GM03348 (cell line): ENCODE measurements at places on chromosomes 16 and 17.

GRCh38 chr17:19759568-19760549, 11.8 kb upstream of the ALDH3A1 start:
- no peak for DNase-seq

GRCh38 chr17:80637048-80637781, 92.6 kb downstream of the RPTOR start:
- DNase-seq, result no peak

DNA sequence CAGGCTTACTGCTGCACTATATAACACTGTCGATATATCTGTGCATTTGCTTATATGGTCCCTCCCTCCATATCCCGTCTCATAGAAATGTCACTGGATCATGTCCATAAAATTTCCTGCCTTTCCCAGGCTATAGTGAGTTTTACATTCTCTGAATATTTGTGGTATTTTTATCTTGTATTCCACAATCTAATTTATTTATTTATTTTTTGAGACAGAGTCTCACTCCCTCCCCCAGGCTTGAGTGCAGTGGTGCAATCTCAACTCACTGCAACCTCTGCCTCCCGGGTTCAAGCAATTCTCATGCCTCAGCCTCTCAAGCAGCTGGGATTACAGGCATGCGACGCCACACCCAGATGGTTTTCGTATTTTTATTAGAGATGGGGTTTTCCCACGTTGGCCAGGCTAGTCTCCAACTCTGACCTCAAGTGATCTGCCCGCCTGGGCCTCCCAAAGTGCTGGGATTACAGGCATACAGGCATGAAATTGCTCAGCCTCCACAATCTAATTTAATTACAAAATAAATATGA, 12.9 kb downstream of the TRIM37 start:
- peak; percentile 55 for DNase-seq

DNA sequence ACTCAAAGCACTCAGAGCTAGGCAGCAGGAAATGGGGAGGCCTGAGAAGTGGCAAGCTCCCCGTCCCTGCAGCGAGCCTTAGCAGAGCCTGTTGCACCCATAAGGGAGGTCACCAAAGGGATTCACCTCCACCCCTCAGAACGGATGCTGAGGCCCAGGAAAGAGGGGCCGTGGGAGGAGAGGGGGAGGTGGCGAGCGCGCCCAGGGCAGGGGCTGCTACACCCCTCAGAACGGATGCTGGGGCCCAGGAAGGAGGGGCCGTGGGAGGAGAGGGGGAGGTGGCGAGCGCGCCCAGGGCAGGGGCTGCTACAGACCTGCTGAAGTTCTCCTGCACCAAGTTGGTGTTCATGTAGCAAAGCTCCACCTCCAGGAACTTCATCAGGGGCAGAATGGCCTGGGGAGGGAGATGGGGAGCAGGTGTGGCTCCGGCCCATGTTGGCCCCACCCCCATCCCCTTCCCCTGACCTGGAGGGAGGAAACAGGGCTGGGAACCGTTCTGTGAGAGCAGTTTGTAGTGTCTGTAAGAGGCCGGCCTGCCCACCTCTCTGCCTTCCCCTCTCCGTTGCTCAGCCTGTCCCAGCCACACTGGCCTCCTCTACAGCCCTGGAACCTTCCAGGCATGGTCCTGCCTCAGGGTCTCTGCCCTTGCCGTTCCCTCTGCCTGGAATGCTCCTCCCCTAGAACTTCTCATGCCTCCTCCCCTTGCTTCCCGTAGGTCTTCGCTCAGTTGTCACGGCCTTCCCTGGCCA, 11.4 kb downstream of the UNC13D start:
- DNase-seq, result no peak

DNA sequence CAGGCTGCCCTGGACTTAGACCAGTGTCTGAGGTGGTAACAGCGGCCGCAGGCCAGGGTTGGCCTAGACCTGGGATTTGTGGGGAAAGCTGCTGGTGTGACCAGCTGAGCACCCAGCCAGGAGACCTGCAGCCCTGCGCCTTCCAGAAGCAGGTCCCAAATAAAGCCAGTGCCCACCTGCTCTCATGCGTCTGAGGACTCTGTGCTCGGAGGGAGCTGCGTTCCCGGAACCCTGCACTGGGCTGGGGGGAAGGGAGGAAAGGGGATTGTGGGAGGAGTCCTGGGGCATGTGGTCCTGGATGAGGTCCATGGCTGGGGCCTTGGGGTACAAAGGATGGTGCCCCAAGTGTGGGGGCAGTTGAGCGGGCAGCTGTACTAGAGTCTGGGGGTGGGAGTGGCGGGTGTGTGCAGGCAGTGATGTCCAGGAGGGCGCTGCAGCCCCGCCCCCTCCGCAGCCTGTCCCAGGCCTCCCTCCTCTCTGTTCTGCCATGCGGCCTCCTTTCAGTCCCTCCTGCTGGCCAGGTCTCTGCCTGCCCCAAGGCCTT, 1.8 kb upstream of the NECAB2 start:
- DNase-seq, result no peak

DNA sequence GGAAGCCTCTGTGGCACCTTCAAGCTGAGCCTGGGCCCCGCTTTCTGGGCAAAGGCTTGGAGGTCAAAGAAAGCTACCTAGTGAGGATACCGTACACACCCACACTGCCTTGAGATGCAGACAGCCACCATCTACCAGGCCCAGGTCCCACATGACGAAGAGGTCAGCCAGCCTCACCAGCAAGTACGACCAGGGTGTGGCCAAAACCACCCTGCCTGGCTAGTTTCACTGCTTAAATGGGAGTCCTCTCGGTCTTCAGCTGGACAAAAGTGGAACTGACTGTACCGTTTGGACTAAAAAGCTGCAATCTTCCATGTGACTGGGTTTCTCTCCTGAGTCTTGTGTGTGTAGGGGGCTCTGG, 21.6 kb downstream of the VASN start:
- peak; percentile 72 for DNase-seq

DNA sequence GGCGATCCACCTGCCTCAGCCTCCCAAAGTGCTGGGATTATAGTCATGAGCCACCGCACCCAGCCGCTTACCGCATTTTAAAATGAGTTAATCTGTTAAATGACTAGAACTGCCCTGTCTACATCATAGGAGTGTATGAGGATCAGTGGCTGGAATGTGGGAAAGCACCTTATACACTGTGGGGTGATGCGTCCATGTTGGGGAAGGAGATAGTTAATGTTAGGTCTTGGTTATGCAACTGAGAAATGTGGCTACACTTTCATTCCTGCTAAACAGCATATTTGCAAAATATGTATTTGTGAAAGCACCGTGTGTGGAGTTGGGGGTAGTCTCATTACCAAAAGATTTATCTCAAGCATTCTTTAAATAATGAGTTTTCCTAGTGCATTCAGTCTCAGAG, 107.6 kb downstream of the SPACA3 start:
- no peak for DNase-seq

DNA sequence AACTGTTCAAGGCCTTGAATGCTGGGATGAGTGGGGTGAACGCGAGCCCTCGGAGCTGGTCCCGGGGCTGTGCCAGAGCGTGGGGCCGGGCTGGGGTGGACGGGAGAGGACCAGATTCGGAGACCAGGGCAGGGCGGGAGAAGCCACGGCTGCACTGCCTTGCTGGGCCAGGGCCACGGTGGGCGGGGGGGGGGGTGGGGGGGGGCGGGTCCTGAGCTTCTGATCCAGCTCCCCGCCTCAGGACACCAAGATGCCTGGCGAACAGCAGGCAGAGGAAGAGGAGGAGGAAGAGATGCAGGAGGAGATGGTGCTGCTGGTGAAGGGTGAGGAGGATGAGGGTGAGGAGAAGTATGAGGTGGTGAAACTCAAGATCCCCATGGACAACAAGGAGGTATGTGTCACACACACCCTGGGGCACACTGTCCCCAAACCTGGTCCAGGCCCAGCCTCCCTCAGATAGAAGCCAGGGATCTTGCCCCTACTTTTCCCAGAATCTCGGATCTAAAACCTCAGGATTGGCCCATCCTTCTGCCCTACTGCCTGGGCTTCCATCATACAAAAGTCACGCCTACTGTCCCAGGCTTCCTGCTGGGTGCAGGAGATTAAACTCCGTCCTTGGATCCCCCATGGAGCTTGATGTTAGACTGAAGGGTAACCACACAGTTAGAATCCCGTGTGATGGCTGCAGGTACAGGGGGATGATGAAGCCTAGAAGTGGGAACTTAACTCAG, 563 bp downstream of the ZNF771 start:
- peak; percentile 82 for DNase-seq

- DNase-seq, result no peak
Observed at GRCh38 chr17:79955691-79956440, 79.8 kb downstream of the TBC1D16 start.

GRCh38 chr16:27169511-27170071, 33.7 kb upstream of the KDM8 start:
- DNase-seq, result peak; percentile 60

DNA sequence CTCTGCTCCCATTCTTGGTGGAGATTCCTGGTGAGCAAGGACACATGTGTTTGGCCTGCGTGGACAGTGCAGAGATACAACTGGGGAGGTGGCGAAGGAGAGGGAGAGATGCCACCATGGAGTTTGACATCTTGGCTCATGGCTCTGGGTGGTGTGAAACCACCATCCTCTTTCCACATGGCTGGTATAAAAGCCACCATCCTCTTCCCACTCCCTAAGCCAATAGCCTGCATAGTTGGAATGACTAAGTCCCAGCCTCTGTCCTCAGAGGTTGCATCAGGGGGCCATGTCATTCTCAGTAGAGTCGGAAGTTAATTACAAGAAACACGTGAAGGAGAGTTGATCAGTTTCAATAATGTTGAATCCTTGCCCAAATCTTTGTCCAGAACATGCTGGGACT, 10.0 kb downstream of the RBFOX1 start:
- DNase-seq, result no peak

DNA sequence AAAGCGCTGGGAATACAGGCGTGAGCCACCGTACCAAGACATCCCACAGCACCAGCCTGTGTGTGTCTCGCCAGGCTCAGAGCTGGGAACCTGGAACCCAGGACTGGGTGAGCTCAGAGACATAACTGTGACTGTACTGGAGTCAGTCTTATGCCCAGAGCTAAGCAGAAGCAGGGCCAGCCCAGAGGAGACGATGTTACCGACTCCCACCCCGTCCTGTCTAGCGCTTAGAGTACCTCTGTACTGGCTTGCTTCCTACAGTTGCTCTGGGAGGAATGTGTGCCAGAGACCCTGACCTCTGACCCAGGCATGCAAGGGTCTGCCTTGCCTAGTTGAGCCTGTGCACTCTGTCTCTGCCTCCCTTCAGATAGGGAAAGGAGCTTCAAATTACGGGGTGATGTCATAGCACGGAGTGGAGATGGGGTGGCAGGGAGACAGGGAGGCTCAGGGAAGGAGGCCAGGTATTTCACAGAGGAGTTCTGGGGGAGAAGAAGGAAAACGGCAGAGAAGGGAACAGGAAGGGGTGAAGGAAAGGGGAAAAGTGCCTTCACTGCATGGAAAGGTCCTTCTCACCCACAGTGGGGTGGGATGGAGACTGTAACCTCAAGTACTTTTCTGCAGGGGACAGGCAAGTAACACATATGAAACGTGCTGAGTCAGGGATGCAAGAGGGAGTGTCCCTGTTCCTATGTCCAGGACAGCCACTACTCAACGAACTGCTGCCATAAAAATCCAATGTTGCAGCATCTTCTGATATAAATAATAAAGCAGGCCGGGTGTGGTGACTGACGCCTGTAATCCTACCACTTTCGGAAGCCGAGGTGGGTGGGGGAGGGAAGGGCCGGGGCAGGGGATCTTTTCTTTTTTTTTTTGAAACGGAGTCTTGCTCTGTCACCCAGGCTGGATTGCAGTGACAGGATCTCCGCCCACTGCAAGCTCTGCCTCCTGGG, 5.8 kb upstream of the ARMC5 start:
- peak; percentile 28 for DNase-seq

- no peak for DNase-seq
Observed at GRCh38 chr16:86232496-86232895, 277.8 kb upstream of the FOXF1 start.

GRCh38 chr16:21598701-21599121, 666 bp upstream of the METTL9 start:
- DNase-seq, result no peak

- DNase-seq, result no peak
Observed at GRCh38 chr17:64585146-64585545, 77.0 kb downstream of the SMURF2 start.

GRCh38 chr17:12769981-12770380, 19.3 kb upstream of the ARHGAP44 start:
- no peak for DNase-seq

DNA sequence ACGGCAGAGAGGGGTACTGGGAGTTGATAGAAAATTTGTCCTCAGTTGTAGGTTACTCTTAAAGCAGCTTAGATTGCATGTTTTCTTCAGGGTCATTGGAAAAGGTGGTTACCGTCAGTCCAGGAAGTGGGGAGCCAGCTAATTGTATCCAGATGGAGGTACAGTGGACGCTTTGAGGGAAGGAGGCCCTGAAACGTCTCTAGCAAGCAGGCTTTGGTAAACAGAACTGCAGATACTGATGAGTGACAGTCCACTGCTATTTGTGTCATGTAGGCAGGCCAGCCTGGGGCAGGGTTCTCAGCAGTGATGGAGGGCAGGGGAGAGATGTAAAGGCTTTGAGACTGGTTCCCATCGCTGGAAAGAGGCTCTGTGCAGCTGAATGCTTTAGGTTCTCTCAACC, 30.2 kb upstream of the ST6GALNAC1 start:
- no peak for DNase-seq

- no peak for DNase-seq
Observed at GRCh38 chr16:46737621-46738214, 10.4 kb downstream of the MYLK3 start.

DNA sequence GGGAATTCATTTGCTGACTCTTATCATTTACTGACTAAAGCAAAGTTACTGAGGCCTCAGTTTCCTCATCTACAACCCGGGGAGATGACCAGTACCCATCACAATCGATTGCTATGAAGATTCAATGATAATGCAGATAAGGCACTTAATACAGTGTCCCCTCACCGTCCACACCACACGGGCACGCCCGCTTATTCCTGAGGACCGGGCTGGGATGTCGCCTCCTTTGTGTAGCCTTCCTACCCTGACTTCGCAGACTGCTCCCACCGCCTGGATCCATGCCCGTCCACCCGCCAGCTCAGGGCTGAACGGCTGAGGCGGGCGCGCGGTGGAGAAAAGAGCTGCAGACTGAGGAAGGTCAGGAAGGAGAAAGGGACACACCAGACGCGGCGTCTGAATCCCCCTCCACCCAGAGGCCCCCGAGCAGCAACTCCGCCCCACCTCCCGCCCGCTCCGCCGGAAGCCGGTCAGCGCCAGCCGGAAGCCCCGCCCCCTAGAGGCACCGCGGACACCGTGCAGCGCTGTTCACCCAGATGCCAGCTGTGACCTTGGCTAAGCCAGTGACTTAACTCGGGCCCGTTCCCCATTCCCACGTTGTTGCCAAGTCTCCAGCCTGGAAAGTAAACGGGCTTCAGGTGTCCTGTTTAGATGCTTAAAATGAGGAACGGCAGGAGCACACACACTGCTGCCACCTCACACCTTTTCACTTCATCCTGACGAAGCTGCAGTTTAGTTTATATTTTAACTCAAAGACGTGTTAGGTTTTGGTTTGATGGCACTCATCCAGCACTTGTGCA, at the start of gene KRABD2:
Gene KRABD2, minus strand, starts transcription at position 434 of the 797 bp plus-strand sequence.
- peak; percentile 96 for DNase-seq
